ENCODE measurements at places on chromosomes 5 and 9.

GRCh38 chr9:124239249-124240073, 18.3 kb upstream of the NEK6 start:
- DNase-seq, result no peak

DNA sequence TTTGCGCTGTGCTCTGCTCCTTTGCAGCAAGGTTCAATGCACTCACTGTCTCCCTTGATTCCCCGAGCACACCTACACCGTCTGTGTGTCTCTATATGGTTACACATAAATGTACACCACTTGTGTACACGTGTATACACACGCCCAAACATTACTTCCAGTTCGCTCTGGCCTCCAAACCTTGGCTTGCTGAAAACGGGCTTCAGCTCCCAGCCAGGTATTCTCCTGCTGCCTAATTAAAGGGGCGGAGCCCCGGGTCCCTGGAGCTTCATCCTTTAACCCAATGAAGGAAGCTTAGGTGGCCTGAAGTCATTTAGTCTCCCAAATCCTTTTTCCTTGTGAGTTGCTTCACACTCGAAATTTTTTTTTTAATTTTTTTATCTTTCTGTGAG, 4.6 kb downstream of the ISL1 start:
- no peak for DNase-seq

GRCh38 chr5:67200809-67201562, 4.4 kb upstream of the CD180 start:
- no peak for DNase-seq

DNA sequence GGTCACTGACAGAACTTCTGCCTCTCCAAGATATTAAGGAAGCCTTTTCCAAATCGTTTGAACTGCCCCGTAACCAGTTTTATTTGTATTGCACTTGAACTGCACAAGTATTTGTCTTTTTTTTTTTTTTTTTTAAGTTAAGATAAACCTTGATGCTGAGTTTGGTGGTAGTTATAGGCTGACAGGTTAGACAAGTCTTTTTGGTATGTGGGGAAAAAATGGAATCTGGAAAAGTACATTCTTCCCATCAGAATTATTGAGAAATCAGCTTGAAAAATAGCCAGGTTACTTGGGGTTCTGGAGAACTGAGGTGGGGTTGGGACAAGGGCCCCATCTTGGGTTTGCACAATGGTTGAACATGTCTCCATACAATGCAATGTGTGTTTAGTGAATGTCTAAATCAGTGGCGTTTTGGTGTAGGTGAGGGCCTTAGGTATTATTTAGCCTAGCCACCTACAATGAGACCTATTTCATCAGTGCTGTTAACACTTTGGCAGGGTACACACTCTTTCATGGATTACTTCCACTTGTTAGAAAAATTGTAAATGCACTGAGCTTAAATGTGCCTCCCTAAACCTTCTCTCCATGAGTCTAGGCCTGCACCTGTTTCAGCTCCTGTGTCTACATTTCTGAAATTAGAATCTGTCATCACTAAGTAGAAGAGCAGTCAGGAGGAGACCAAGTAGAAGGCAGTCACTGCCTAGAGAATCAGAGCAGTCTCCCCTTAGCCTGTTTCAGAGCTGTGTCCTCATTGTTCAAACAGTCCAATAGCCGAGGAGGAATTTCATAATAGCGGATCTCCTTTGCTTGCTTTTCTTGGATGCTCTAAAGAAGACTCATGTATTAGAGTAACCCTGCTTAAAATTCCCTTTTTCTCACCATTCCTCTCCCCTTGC, 140.0 kb upstream of the HMHB1 start:
- DNase-seq, result no peak

DNA sequence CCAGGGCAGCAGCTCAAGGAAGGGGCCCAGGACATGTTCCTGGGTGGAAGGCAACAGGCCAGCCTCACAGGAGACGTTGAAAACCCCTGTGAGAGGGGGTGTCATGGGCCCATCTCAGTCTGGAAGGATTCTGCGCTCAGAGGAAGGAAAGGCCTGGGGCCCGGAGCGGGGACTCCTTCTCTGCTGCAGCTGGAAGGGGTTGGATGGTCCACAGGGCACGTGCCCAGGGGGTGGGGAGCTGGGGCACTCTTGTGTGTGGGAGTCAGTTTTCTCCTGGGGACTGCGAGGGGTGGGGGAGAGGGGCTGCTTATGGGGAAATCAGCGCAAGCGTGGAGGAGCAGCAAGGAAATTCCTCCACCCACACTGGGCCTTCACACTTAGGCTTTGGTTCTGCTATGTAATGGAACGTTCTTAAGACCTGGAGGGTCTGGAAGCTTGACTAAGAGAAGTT, 2.9 kb upstream of the LPCAT1 start:
- no peak for DNase-seq

- DNase-seq, result no peak
These were observed 11.4 kb upstream of the C5orf63 start for GRCh38 chr5:127084656-127085055.

GRCh38 chr5:62578540-62578939, at the start of gene LRRC70:
Gene LRRC70, plus strand, starts transcription at chr5:62578819. Its CDS starts 620 bp downstream, at chr5:62579439.
- DNase-seq, result no peak

DNA sequence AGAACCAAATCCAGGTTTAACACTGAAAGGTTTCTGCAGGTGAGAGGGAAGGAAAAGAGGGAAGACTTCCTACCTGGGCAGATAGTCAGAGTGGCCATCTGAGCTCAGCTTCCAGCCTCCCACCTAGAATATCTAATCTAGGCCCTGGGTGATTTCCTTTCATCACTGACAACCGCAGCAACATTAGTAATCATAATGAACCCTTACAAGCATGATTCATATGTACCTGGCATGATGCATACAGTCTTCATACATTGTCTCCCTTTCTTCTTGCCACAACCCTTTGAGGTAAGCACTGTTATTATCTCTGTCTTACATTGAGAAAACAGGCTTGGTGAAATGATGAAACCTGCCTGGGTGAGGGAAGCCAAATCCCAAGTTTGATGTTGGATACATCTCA, 13.5 kb downstream of the AFAP1L1 start:
- no peak for DNase-seq
